CD4-positive, CD25-positive, alpha-beta regulatory T cell (primary cell): ENCODE measurements at places on chromosomes 7 and 10. TPM values are rescaled to one million over a fixed set of nuclear protein-coding genes. Genes with fewer than 3 reads are reported as not detected.
A peak's percentile ranks its signal among the peaks of the same experiment; 100 is the strongest.

- DNase-seq: no peak
Observed at GRCh38 chr10:43160921-43161255, 22.6 kb downstream of the CSGALNACT2 start.

GRCh38 chr7:7914547-7914946 is 54.0 kb upstream of the GLCCI1 start:
- no peak for DNase-seq

DNA sequence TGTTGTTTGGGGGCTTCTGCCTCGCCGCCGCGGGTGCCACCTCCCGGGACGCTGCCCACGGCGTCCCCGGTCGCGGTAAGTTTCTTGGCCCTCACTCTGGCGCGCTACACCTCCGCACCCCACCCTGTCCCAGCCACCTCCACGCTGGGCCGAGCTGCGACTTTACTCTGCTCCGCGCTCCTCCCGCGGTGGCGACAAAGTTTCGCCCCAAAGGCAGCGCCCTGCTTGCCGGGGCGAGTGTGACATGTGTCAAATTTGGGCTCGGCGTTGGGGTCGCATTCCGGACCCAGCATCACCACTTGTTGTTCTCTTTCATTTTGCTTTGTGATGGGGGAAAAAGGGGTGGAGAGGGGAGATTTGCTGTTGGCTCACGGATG is 167.7 kb upstream of the PPP1R3A start:
- DNase-seq: no peak

GRCh38 chr7:15977663-15978062 is 291.2 kb upstream of the MEOX2 start:
- no peak for DNase-seq

- DNase-seq: no peak
Observed at GRCh38 chr7:98038731-98039130, 48.7 kb upstream of the OCM2 start.

DNA sequence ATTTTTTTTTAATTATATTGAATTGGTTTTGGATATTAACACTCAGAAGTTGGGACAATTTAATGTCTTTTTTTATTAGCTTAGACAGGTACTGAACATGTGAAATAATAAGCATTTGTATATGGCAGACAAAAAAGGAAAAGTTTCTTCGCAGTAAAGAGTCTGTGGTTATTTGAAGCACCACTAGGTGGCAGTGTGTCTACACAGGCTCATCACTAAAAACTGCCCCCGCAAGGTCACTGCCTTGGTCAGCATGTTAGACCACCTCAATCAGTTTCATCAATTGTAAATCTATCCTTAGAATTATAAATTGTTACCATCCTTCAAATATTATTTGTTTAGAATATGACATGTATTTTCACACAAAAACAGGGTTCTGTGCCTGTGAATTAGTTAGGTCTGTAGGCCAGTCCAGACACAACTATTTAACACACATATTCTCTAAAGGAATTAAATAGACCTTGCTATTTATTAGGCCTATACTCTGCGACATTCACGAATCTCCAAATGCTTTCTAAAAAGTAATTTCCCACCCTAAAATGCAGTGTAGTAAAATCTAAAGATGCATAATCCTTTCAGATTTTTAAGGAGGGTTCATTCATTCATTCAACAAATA is 17.0 kb downstream of the PNLIPRP3 start:
- peak; percentile 17 for DNase-seq

- DNase-seq: no peak
Observed at GRCh38 chr10:66869635-66870034, 56.2 kb upstream of the LRRTM3 start.

- DNase-seq: no peak
Observed at GRCh38 chr7:94912085-94912484, 4.7 kb downstream of the PPP1R9A start.

DNA sequence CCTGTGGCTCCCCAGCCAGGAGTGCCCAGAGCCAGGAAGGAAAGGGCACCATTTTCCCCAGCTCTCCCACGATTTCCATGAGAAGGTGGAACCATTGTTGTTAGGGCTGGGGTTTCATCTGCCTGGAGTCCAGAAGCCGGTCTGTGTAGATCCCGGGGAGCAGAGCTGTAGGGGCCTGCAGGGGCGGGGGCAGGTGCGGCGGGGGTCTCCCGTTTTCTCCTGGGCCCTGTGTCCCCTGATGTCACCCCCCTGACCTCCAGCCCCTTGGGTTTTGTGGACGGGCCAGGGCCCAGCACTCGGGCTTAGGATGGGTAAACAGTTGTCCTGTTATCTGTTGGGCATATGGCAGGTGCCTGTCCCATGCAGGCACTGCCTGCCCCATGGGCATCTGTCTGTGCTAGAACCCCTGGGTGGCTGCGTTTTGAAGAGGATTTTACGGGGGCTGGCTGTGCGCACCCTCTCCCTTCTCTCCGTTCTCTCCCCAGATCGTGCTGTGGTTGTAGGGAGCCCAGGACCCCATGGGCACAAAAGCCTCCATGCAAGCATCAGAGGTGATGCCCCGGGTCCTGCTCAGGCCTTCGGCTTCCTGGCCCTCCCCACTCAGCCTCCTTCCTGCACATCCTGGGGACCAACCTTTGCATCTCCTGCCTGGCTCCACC is 158.8 kb downstream of the WDR37 start:
- DNase-seq: no peak

DNA sequence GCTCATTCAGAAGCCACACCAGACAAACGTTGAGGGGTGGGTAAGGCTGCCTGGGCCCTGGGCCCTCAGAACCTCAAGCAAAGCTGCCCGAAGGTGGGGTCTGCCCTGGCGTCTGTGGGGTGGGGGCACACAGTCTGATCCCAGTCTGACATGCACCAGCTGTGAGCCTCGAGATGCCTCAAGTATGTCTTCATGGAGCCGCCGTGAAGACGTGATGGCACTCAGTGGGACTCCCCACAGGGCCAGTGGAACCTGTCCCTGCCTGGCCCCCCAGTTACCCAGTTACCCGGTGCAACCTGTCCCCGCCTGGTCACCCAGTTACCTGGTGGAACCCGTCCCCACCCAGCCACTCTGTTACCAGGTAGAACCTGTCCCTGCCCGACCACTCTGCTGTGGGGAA is 351.2 kb downstream of the PTPRN2 start:
- DNase-seq: no peak

GRCh38 chr10:24740714-24741113 is 17.0 kb upstream of the ARHGAP21 start:
- DNase-seq: no peak

DNA sequence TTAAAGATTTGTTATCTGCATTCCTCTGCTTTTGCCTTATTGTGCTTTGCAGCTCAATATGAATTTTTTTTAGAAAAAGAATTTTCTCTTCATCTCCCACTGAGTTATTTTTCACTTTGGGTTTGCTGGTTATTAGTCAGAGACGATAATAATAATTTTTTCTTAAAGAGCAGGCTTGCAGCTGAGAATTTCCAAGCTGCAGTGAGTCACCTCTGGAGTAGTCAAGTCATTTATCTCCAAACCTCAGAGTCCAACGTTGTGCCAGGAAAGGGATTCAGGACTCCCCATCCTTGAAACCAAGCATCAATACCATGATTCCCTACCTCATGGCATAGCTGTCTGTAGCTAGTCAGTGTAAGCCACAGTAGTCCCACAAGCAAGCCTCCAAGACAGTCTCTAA is 15.2 kb upstream of the EGR2 start:
- DNase-seq: no peak

DNA sequence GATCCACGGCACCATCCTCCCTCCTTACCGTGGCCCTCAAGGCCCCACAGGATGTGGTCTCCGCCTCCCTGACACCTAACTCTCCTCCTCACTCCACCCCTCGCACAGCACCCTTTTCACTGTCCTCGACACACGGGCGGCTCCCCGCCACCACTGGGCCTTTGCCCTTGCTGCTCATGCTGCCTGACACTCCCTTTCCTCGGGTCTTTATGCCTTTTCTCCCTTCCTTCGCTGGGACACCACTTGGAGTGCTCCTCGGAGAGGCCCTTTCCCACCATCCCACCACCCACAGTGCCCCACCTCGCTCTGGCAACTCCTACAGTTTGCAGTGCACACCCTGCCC is 7.9 kb upstream of the INMT start:
- peak; percentile 25 for DNase-seq

DNA sequence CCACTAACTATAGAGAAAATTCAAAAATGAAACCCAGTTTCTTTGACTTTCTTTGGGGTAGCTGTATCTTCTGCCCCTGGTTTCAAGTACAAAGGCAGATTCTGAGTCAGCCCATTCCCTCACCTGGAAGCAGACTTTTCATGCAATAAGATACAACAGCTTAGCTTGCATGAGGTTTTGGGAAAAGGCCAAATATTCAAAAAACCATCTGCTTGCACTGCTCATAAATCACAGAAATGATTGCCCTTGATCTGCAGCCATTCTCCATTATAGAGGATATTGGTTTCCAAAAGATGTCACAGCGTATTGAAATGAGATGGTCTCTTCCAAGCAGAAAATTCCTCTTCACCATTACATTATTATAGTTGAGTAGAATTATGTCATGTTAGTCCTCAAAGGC is 354.0 kb downstream of the PHF14 start:
- DNase-seq: no peak

GRCh38 chr7:36159618-36160017 is 6.6 kb downstream of the EEPD1 start:
- no peak for DNase-seq

SAP25 gene
- 47.4 TPM for total RNA-seq

WEE2 gene
- total RNA-seq: not detected

SDK1 gene
- 0.47 TPM for total RNA-seq

GPRIN2 gene
- not detected for total RNA-seq

CPEB3 gene
- 4.4 TPM for total RNA-seq

UNC5B gene
- total RNA-seq: 0.07 TPM
